ENCODE measurements at places on chromosomes 1 and 21. TPM values are rescaled to one million over a fixed set of nuclear protein-coding genes. Genes with fewer than 3 reads are reported as not detected.

The ST6GALNAC5 gene
- not detected for total RNA-seq

The BCAR3 gene
- total RNA-seq, result 1.4 TPM

The TDRD10 gene
- not detected for total RNA-seq

The NHLH1 gene
- not detected for total RNA-seq

The FCRLA gene
- total RNA-seq, result 1.4 TPM

The ST6GALNAC3 gene
- 3.5 TPM for total RNA-seq

The PTPRC gene
- total RNA-seq, result 1,024 TPM

The KCNJ9 gene
- total RNA-seq, result not detected

The TMEM82 gene
- not detected for total RNA-seq

The CD34 gene
- 0.42 TPM for total RNA-seq

The LCE3E gene
- not detected for total RNA-seq

The FCRL5 gene
- total RNA-seq, result 6.6 TPM

The ABCA4 gene
- not detected for total RNA-seq

The SRGAP2C gene
- 10.6 TPM for total RNA-seq

The CASQ2 gene
- total RNA-seq, result not detected

The RCC1 gene
- 13.0 TPM for total RNA-seq

The AQP10 gene
- 4.1 TPM for total RNA-seq

The PIK3R3 gene
- 0.42 TPM for total RNA-seq

The DMBX1 gene
- total RNA-seq, result not detected

The ANKRD34A gene
- 0.42 TPM for total RNA-seq

The SUCO gene
- total RNA-seq, result 144 TPM

The IFI44L gene
- total RNA-seq, result 29.3 TPM
